ENCODE measurements at places on chromosomes 6 and 20.
A peak's percentile ranks its signal among the peaks of the same experiment; 100 is the strongest.

- no peak for DNase-seq
Measured at GRCh38 chr20:59576216-59576953, 28.0 kb upstream of the PHACTR3 start.

DNA sequence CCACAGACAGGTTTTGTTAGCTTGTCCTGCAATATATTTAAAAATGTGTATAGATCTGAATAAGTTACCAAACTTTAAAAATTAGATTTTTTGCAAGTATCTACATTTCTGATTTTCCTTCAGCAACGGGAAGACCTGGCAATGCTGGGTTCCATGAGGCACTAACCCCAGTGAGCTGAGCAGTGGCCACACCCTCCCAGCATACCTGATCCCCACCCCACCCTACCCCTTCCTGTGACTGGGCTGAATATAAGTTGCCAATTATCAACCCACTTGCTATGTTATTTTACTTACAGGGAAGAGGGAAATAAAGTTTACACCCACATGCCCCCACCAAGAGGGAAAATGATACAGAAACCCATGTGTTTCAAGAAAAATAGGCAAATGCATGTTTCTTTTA is 70.3 kb upstream of the RALGAPA2 start:
- DNase-seq: no peak

- DNase-seq: no peak
Measured at GRCh38 chr6:63504777-63505384, 67.4 kb upstream of the LOC128125822 start.

DNA sequence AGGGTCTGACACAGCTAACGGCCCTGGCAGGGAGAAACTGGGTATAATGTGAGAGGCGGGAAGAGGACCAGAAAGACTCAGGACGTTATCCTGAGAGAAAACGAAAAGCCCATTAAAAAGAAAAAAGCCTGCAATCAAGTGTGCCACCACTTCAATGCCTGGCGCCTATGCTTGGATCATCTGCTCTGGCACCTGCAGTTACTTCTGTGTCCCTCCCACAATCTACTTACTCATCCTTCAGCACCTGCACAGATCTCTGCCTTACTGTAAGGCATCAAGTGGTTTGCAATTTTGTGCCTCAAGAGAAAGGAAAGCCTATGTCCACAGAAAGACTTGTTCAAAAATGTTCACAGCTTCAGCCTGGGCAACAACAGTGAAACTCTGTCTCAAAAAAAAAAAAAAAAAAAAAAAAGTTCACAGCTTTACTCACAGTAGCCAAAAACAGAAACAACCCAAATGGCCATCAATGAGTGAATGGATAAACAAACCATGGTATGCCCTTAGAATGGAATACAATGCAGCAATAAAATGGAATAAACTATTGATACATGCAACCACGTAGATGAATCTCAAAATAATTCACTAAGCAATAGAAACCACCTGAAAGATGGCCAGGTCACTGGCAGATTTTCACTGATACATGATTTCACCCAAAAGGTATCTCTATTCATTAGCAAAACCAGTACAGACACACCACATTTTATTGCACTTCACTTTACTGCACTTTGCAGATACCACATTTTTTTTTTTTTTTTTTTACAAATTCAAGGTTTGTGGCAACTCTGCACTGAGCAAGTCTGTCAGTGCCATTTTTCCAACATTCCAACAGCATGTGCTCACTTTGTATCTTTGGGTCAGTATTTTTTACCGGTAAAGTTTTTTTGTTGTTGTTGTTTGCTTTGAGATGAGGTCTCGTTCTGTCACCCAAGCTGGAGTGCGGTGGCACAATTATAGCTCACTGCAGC is 48.6 kb downstream of the ABHD12 start:
- no peak for DNase-seq

DNA sequence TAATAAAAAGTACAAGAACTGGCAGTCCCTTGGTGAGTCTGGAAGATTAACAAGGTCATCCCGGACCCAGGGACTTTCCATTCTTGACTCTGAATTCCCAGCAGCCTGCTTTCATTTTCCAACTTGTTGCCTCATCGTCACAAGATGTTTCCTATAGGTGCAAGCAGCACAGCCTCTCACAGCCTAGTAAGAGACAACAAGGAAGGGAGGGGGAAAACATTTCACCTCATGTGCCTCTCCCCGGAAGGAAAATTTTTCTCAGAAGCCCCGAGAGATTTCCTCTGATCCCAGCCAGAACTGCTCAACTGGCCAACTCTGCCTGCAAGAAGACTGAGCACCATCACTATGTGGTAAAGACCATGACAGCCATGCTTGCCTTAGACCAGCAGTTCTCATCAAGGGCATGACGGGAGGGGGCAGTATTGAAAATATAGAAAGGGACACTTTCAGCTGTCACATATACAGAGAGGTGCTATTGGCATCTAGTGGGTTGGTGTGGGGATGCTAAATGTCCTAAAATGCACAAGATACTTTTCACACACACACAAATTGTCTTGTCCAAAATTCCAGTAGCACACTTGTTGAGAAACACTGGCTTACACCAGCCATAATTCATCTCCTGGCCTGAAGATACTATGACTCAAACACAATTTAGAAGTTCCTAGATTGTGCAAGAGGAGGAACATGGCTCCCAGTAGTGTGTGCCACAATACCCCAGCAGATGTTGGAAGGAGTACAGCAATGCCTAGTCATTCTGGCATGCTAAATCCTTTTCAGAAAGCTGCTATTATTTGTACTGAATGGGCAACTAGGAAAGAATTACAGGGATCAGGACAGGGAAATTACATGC is 10.8 kb upstream of the WTAP start:
- DNase-seq: no peak

DNA sequence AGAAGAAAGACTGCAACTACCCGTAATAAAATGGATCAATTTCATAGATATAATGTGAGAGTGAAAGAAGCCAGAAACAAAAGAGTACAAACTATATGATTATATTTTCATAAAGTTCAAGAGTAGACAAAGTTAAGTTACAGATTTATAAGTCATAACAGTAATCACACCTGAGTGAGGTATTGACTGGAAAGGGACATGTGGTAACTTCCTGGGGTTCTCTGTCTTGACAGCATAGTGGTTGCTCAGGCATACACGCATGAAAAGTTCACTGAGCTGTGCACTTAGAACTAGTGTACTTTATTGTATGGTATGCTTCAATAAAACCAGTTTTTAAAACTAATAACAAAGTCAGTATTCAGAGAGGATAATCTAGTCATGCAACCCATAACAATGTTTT is 653.6 kb downstream of the EPM2A start:
- no peak for DNase-seq

- no peak for DNase-seq
Measured at GRCh38 chr6:124973780-124974179, 11.5 kb downstream of the RNF217 start.

DNA sequence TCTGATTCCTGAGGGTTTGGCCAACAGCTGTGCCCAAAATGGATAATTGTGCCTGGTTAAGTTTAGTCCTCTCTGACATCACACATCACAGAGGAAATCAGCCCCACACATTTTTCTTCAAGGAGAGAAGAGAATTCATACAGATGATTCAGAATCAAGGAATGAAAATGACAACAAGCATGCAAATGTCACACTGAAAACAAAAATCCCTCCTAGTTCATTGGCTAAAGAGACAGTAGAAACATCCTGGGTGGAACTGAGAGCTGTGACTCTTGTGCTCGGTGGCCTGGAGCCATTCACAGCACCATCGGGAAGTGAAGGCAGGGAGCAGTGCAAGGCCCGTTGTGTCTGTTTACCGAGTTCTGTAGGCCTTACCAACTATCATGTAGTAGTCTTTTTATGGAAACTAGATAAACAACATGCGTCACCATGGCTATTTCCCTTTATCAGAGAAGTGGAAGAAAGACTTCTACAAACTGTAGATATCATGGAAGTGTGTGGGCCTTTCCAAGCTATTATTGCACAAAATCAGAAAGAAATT is 81.7 kb upstream of the TENT5A start:
- no peak for DNase-seq

- no peak for DNase-seq
Measured at GRCh38 chr6:34657037-34657306, 39.6 kb downstream of the ILRUN start.

DNA sequence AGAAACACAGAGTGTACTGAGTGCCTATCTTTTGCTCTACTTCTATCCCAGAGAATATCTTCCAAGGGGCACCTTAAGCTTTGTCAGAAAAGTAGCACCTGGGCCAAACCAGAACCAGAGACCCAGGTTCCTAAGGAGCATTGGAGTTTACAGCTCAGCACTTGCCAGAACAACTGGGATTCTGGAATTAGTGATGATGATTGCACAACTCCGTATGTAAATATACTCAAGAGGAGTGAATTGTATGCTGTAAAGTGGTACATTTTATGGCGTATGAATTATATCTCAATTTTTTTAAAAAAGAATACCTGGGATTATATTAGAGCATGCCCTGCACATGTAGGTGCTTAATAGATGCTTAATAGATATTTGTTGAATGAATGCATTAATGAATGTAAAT is 36.2 kb upstream of the EPB41L1 start:
- DNase-seq: no peak

- no peak for DNase-seq
Measured at GRCh38 chr6:71011871-71012371, 55.1 kb upstream of the B3GAT2 start.

- DNase-seq: peak; percentile 10
Measured at GRCh38 chr6:10886691-10887502, at the start of gene SYCP2L. SYCP2L (plus strand) TSS chr6:10887052; CDS start chr6:10887127, 75 bp downstream.

DNA sequence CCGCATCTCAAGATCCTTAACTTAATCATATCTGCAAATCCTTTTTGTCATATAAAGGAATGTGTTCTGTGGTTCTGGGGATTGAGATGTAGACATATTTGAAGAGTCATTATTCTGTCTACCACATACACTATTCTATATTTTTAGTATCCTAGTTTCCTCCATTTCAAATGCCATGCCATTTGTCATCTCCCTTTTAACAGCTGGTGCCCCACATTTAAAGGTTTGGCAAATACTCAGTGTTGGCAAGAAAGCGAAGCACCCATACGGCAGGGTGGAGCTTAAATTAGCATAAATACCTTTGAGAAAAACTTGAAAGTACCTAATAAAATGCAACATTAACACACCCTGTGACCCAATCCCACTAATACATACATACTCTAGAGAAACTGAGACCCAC is 31.7 kb downstream of the PAK5 start:
- DNase-seq: no peak

All from activated T-cell treated with anti-CD3 and anti-CD28 coated beads for 48 hours (primary cell).